ENCODE measurements at places on chromosomes 5 and 9.
A peak's percentile ranks its signal among the peaks of the same experiment; 100 is the strongest.

GRCh38 chr5:116037236-116037822 is 5.1 kb downstream of the ARL14EPL start:
- DNase-seq, result no peak

DNA sequence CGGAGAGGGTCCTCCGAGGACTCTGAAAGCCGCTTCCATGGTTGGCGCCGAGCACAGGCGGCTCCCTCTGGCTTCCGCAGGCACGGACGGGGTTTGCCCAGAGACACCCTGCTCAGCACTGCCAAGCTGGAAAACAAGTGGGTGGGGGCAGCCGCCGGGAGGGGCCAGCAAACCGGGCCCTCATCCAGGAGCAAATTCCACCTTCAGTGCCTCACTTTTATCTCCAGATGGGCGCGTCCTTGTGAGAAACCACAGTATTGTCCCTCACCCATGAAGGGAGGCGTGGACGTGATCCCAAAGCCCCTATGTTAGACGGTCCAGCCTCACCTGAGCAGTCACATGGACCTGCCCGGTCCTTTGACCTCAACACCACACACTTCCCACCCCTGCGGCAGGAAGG is 29.0 kb downstream of the MED10 start:
- DNase-seq, result no peak

GRCh38 chr5:73443829-73444498 is 4.6 kb downstream of the FOXD1 start:
- DNase-seq, result no peak

DNA sequence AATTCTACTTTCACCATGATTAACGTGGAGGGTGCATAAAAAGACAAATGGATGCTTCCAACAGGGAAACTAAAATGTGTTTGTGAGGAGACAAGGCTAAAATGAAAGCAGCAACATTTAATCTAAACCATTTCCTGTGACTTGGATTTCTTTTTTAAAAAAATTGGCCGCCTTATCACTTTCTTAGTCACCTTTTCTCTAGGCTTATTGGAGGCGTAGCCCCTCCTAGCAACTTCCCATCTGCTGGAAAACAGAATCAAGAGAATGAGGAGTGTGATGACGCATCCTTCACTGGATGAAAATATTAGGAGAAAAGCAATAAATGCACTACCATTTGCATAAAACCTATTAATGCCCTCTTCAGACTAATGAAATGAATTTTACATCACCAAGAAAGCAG is 791 bp upstream of the GPR150 start:
- no peak for DNase-seq

DNA sequence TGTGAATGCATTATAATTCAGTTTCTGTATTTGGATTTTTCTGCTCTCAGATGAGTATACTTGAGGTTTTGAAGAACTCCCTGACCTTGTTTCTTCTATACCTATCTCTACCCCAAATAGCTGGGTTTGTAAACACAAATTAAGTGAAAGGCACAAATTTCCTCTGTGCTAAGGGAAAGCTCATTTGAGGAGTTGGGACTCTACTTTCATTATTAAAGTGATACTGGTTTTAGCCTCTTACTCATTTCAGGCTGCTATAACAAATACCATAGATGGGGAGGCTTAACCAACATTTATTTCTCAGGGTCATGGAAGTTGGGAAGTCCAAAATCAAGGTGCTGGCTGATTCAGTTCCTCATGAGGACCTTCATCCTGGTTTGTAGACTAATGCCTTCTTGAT is 97.2 kb upstream of the ANKH start:
- DNase-seq, result no peak

DNA sequence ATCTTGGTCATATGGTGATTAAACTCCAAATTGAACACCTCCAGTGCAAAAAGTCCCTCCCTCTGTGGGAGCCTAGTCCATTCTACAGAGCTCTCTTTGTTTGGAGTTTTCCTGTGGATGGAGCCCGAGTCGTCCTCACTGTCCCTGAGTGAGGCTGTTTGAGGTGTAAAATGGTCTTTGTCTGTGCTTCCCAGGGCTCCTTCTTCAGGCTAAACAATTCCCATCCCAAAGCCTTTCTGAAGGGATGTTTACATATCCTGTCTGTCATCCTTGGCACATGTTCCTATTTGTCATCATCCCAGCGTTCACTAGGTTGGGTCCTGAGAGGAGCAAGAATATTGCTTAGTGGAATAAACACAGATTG is 68.9 kb downstream of the COL27A1 start:
- no peak for DNase-seq

DNA sequence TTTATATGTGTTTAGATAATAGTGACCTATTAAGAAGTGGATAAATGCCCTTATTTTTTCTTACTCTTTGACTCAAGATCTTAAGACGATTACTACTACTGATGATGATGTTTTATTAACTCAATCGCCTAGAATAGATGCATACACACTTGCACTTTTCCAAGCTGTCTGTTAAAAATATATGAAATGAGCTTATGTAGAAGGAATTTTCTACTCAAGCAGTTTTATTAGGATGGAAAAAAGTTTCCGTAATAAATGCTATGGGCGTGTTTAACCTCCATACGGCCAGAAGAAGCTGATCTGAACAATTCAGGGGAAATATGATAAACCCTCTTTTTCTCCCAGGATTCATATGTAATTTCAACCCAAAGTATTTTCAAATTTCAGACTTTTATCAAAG is 455.7 kb upstream of the MPDZ start:
- DNase-seq, result no peak

DNA sequence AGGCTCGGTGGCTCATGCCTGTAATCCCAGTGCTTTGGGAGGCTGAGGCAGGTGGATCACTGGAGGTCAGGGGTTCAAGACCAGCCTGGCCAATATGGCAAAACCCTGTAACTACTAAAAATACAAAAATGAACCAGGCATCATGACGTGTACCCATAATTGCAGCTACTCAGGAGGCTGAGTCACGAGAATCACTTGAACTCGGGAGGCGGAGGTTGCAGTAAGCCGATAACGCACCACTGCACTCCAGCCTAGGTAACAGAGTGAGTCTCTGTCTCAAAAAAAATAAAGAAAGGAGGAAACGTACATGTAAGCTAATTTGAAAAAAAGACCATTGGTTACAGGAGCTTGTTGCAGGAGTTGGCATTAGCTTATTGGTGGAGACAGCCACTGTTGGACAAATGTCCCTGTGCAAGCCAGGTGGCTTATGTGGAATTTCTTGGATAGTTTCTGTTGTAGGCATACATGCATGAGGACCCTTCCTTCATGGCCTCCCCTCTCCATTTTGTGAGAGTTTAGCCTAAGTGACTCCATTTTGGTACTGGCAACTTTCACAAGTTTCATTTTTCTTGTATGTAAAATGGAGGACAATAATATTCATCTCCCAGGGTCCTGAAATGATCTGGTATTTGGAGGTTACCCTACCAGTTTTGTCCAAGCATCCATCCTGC is 16.8 kb upstream of the RAB14 start:
- DNase-seq, result no peak

- DNase-seq, result no peak
Observed at GRCh38 chr5:140556438-140556837, 835 bp downstream of the SRA1 start.

DNA sequence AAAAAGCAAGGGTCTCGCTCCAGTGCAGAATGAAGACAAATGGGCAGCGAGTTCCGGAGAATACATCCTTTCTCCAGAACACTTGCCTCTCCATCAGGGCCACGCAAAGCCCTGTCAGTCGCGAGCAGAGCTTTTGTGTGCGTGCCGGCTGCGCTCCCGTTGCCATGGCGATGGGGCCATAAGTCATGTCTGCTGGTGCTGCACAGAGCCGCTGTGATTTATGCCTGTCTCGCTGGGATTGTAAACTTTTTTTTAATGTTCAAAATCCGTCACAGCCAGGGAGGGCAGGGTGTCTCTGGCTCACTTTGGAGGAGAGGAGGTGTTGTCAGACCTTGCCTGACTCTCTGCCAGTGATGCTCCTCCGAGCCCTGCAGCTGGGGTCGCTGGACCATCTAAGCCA is 272.7 kb downstream of the TRIM32 start:
- DNase-seq, result peak; percentile 46

DNA sequence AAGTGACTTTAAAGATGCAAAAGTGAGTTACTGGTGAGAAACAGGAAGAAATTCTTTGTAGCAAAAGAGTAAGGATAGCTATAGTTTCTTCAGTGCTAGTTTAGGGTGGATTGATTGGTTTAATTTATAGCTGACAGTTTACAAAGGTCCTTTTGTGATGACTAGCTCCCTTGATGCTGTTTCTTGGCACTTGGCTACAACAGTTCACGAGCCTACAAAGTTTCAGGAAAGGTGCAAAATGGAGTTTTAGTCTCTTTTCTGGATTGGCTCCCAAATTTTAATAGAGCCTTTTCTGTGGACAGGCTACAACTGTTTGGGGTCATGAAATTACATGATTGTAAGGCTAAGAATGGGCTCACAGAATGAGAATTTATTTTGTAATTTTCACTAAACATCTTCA is 40.9 kb upstream of the BNIP1 start:
- no peak for DNase-seq

DNA sequence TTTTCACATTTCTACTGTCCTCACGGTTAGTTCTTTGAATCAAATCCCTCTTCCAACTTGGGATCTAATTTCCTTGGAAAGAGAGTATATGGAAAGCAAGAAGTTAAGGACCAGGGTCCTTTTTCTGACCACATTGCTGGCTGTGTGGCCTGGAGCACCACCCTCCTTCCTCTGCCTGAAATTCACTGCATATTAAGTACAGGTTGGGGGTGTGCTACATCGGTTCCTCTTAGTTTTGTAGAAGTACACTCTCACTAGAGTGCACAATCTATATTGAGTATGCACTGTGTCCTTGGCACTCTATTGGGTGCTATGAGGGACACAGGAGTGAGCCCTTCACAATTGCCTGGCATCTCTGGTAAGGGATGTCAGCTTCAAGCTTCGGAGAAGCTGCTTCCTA is 53.8 kb upstream of the KLF9 start:
- DNase-seq, result no peak

- no peak for DNase-seq
Observed at GRCh38 chr5:149030838-149031397, 31.9 kb downstream of the SH3TC2 start.

GRCh38 chr5:89241186-89241585 is 358.2 kb upstream of the MEF2C start:
- no peak for DNase-seq

- DNase-seq, result no peak
Observed at GRCh38 chr5:83265318-83265717, 188.0 kb downstream of the XRCC4 start.

GRCh38 chr5:117652958-117653280 is 1078.3 kb upstream of the SEMA6A start:
- DNase-seq, result no peak

- DNase-seq, result peak; percentile 81
Observed at GRCh38 chr5:174532455-174533453, 191.6 kb upstream of the MSX2 start.

DNA sequence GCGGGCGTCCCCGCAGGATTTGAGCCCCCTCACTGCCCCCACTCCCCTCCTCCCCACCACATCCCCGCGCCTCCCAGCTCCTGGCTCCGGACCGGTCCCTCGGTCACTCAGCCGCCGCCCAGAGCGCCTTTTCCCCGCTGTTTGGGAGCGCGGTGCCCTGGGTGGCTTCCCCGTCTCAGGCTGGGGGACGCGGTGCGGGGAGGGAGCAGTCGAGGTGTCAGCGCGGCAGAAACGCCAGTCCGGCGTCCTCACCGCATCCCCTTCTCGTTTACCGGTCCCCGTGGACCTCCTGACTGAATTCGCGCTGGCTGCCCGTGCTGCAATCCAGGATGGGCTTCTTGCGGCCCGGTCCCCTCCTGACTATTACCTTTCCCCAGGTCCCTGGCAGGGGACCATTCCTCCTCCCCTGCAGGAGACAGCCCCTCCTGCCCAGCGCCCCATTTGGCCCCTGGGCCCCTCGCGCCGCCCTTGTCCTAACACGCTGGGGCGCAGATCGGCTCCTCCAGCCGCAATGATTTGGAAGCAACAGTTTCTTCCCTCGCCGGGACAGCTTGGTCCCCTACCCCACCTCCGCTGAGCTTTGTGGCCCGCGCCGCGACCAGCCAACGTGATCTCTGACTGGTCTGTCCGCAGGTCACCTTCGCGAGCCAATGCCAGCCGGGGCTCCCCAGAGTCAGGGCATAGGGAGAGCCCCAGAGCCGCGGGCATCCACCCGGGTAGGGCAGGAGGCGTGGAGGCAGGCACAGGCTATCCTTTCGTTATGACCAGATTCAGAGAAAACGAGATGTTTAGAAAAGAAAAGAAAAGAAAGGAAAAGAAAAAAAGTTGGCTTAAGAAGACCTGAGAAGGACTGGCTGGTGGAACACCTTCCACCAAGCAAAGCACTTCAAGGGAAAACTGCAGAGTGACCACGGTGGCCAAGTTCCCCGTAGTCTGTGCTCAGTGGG is 1.2 kb downstream of the ANKRD33B start:
- DNase-seq, result no peak

DNA sequence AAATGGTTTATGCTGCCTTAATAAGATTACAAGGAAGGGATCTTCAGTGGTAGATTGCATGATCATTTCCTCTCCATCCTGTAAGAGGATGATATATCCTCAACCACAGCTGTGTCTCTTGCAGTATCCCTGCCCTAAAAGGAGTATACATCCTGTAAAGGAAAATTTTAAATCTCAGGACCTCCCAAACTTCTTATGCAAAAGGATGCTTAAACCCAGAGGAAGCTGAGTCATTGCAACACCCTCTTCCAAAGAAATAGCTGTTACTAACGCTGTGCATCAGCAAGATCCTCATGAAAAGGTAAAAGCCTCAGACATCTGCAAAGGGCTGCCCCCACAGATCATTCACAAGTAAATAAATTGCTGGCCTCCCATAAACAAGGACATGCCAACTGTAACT is 599.0 kb downstream of the PRELID2 start:
- no peak for DNase-seq

- peak; percentile 67 for DNase-seq
Observed at GRCh38 chr5:168426007-168426863, 60.0 kb upstream of the RARS1 start.

DNA sequence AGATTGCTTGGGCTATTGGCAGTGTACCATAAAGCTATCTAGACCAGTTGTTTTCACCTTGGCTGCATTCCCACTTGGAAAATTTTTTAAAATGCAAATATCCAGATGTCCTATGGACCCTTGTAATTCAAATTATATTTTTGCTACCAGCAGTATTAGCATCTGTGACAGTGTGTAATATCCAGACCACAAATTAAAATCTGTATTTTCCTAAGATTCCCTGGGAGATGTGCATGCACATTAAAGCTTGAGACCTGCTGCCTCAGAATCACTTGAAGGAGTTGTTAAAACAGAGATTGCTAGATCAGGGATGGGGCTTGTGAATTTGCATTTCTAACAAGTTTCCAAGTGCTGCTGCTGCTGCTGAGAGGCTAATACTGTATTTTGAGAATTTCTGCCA is 381.2 kb upstream of the PDE4D start:
- DNase-seq, result no peak

- DNase-seq, result no peak
Observed at GRCh38 chr5:5792106-5792505, 369.6 kb downstream of the ICE1 start.
